ENCODE measurements at places on chromosomes 2 and 18.

- DNase-seq, result no peak
Observed at GRCh38 chr18:42839408-42839807, 276.1 kb downstream of the RIT2 start.

DNA sequence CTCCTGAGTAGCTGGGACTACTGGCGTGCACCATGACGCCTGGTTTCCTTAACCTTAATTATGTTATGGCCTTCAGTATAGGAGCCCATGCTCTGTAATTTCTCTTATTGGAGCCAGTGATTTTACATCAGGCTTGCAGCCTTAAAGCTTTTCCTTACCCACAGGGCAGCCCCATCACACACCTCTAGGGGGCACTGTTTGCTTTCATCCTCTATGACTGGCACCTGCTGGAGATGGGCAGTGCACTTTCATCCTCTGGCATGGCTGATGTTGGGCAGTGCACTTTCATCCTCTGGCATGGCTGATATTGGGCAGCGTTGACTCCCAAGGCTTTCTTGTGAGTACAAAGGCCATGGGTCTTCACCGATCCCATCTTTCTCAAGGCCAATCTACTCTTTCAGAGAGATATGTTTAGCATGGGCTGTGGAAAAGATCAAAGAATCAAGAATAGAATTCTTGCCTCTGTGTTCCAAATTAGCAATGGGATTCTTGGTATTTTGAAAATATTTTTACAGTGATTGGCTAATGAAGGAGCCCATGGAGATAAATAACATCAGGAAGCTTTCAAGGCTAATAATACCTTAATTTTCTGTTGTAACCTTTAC lies 80.7 kb upstream of the MEX3C start:
- peak; percentile 8 for DNase-seq

DNA sequence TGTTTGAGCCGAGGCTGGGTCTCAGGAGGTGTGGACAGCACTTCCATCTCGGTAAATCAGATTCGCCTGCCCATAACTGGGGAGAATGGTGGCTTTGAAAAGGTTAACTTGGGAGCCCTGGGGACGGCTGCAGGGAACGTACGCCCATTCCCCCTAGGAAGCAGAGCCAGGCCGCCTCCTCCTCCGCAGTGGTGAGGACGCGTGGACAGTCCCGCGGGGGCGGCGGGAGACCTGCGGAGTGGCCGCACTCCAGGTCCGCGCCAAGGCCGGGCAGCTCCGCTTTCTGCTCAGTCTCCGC lies 845 bp upstream of the MYCN start:
- DNase-seq, result no peak

- DNase-seq, result no peak
Observed at GRCh38 chr18:10588975-10589374, 63.1 kb downstream of the NAPG start.

- DNase-seq, result peak; percentile 69
Observed at GRCh38 chr2:102355526-102356380, at the start of gene IL18R1. Gene IL18R1 (plus strand): TSS chr2:102355796. CDS start chr2:102362661, 6,865 bp downstream.

- DNase-seq, result no peak
Observed at GRCh38 chr2:211216221-211216620, 659.8 kb downstream of the CPS1 start.

GRCh38 chr2:59249441-59250306 lies 1008.5 kb upstream of the FANCL start:
- DNase-seq, result no peak

DNA sequence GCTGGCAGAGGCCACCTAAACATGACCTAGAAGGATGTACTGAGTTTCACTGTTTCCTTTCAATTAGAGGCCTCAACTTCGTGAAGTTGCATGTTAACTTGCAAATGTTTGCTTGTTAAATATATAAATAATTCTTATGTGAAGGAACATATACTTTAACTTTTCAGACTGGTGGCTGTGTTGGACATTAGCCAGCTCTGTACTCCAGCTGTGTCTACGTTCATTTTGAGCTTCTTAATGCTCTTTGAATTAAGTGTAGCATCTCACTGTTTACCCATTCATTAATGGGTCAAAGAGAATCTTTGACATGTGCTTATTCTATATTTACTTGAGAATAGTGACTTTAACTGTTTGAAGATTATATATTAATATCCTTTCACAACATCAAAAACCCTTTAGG lies 823.2 kb upstream of the ID2 start:
- no peak for DNase-seq

DNA sequence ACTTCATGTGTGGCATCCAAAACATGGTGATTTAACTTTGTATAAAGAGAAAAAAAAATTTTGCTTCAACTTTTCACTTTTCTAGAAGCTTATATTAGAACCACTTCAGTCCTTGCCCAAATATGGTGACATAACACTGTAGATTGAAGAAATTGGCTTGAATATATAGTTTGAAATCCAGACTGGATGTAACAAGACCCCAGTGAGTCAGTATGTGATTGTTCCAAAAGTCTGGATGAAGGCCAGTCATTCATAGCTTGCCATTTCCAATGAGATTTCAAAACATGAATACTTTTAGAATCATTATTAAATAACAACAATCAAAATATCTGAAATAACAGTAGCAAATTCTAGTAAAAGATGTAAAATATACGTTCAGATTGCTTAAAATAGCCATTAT lies 104.8 kb upstream of the FN1 start:
- DNase-seq, result no peak

DNA sequence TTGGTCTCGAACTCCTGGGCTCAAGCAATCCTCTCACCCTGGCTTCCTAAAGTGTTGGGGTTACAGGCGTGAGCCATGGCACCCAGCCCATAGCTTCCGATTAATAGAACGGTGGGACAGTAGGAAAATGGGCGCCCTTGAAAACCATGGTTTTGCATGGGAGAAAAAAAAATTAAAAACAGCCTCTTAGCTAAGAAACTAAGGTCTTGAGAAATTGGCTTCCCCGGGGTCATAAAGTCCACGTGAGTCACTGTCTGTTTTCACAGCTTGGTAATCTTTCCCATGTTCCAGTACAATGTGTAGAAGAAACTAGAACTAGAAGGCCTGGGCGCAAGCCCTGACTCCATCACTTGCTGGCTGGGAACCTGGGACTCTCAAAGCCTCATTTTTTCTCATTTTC lies 20.7 kb downstream of the B3GNT2 start:
- DNase-seq, result no peak

GRCh38 chr2:215410932-215411285 lies 25.0 kb downstream of the FN1 start:
- no peak for DNase-seq

DNA sequence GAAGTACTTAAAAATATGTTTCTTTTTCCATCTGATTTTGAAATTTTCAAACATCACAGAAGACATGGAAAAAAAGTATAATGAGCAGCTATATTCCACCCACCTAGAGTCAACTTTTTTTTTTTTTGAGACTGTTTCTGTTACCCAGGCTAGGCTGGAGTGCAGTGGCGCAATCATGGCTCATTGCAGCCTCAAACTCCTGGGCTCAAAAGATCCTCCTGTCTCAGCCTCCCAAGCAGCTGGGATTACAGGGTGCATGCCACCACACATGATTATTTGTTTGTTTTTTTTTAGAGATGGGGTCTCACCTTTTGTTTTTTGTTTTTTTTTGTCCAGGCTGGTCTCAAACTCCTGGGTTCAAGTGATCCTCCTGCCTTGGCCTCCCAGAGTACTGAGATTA lies 26.6 kb upstream of the UGGT1 start:
- no peak for DNase-seq

- DNase-seq, result no peak
Observed at GRCh38 chr2:158996378-158996993, 28.0 kb downstream of the TANC1 start.

- no peak for DNase-seq
Observed at GRCh38 chr2:97857553-97857952, 138.2 kb downstream of the TMEM131 start.

- no peak for DNase-seq
Observed at GRCh38 chr2:19754907-19755306, 146.9 kb downstream of the TTC32 start.

GRCh38 chr2:126799301-126799700 lies 99.4 kb upstream of the TEX51 start:
- DNase-seq, result no peak

- DNase-seq, result no peak
Observed at GRCh38 chr2:111982822-111983221, 72.2 kb upstream of the TMEM87B start.

DNA sequence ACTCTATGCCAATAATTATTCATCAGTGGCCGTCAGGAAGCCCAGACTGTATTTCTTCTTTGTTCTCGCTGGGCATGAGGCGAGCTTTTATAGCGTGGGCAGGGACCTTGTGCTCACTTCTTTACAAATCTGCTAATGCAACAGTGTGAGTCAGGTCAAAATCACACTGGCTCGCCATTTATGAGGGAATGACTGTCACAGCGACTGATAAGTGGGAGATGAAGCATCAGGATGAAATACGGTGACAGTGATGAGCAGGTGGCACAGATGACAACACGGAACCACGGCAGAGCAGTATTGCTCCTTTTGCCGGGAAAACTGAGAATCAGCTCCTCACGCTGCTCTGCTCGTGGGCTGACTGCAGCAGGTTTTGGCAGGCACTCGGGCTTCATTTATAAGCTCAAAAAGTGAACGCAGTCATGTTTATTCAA lies 20.5 kb downstream of the TYMS start:
- DNase-seq, result no peak

- DNase-seq, result no peak
Observed at GRCh38 chr18:79695856-79696850, 16.6 kb downstream of the CTDP1 start.

- DNase-seq, result no peak
Observed at GRCh38 chr2:27809761-27810241, 38.3 kb downstream of the MRPL33 start.

DNA sequence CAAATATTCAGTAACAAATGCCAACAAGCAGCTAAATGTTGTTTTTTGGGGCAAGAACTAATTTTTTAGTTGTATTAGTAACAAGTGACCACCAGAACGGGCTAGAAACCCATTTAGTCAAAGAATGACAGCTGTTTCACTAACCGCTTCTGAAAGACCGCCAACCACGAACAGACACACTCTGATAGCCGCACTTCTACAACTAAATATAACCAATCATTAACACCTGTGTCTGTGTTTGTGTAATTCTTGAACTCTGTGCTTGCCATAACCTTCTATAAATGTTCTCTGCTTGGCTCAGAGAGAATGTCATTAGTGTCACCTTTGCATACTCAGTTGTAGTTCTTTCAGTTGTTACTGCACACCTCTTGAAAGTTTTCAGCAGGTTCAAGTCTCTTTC lies 526.3 kb upstream of the LRRTM1 start:
- DNase-seq, result no peak

- DNase-seq, result no peak
Observed at GRCh38 chr2:128374711-128375413, 56.2 kb upstream of the HS6ST1 start.

DNA sequence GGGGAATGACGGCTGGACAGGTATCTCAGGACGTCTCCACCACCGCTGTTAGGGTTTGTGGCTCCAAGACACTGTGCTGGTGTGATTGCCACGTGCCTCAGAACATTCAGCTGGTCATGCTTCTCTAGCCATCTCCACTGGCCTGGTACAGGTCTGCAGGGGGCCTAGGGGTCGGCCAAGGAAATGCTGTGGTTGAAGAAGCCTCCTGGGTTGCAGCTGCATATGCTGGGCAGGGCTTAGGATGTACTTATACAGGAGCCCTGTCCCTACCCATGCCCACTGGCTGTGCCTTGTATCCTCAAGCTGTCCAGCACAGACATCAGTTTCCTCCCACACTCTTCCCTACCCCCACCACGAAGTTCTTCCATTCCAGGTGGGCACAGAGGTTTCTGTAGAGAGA lies 64.1 kb downstream of the NPPC start:
- no peak for DNase-seq

DNA sequence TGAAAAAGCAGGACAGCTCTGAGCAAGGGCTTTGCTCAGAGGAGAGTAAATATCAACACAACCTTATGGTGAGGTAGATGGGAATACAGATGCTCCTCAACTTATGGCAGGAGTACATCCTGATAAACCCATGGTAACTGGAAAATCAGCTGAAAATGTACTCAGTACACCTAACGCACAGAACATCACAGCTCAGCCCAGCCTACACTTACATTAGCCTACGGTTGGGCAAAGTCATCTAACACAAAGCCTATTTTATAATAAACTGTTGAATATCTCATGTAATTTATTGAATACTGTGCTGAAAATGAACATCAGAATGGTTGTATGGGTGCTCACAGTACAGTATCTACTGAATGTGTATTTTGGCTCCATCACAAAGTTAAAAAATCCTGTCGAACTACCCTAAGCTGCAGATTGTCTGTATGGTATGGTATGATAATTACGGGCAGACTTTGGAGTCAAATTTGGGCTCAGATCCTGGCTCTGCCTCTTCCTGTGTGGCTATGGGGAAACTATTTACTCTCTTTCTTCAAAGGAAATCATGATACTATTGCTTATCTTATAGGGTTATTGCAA lies 120.3 kb upstream of the LYPD1 start:
- DNase-seq, result no peak

- DNase-seq, result peak; percentile 65
Observed at GRCh38 chr2:161223139-161223732, 63.0 kb downstream of the TANK start.

GRCh38 chr2:230905448-230906421 lies 19.3 kb downstream of the GPR55 start:
- DNase-seq, result peak; percentile 45

DNA sequence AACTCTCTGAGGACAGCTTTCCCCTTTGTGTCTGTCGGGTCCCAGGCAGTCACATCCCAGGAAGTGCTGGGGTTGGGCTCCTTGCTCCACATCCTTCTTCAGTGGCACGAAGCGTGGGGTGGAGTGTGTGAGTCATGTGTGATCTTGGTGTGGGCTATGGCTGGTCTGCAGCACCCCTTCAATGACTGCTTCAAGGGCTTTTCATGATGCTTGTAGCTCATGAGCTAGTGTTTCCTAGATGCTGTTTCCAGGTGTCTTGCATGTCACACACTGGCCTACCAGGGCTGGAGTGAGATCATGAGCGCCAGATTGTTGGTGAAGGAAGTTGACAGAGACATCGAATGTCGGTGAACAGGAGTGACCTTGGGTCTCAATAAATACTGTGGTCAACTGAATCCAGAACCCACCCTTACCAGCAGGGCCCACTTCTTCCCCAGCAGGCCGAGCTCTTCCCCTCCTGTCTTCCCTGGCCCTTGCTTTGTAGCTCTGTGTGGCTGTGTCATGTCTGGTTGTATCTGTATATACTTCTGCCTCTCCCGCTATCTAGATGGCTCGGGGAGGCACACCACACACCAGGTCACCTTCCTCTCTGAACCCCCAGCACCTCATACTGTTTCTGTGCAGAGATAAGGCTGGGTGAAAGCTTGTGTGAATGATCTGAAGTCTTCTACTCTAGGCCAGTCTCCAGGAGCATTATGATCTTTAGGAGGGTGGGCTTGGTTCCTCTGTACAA lies 3.8 kb downstream of the C2orf92 start:
- no peak for DNase-seq

GRCh38 chr2:210496512-210496911 lies 20.0 kb upstream of the LANCL1 start:
- DNase-seq, result no peak

- DNase-seq, result no peak
Observed at GRCh38 chr2:228735697-228736096, 535.4 kb downstream of the PID1 start.

- DNase-seq, result no peak
Observed at GRCh38 chr18:31426021-31426420, 21.5 kb upstream of the DSG3 start.

Data from CD4-positive, alpha-beta T cell treated with Interleukin-21 for 1 hour (primary cell).